ENCODE measurements at places on chromosomes 4 and X.
A peak's percentile ranks its signal among the peaks of the same experiment; 100 is the strongest.

DNA sequence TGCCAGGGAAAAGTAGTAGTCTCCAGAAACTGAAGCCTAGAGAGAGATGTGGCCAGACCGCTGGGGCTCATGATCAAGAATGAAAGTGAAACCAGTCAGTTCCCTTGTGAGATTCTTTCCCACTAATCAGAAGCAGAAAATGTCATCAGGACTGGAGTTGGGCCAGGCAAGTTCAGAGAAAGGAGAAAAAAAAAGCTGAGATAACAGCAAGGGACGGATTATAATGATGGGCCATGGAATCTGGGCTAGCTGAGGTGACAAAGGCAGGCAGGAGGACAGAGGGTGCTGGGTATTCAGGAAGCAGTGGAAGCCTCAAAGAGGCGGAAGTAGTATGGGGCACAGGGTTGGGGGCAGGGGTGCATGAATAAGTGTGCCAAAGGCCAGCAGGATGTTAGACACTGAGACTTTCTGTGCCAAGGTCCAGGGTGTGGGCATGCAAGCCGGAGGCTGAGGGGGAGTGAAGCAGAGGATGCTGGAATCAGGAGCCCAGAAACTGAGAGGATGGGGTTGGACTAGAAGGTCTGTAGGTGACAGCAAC is 2.5 kb downstream of the CXorf38 start:
- DNase-seq = no peak

DNA sequence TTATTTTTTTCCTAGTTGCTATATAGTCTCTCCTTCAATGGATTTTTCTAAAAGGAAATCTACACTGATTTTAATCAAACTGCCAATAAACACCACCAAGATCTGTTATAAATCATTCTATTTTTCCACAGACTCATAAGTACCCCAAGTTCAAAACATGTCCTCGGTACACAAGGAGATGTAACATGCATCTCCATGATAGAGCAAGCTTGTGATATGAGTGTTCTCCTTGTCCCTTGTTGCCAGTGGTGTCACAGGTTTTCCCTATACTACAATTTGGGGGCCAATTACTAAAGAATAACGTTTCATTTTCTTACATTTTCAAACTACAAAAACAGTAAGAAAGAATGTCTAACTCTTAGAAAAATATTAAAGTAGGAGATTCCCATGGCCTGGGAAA is 491 bp downstream of the ARHGEF6 start:
- no peak for DNase-seq

DNA sequence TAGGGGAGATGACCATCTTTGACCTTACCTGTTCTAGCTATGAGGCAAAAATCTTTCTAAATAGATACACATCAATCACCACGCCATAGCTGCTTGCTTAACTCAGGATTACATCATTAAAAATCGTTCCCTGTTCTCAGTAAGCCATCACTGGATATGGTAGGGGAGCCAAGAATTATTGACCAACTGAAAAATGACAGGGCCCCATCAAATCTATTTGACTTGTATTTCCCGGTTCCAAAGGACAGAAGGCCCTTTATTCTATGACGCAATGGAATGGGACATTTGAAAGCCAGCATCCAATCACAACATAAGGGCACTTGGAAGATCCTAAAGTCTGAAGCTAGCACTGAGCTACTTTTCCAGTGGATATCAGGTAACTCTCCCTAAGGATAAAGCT is 75.6 kb upstream of the NOCT start:
- DNase-seq = no peak

GRCh38 chr4:52366191-52366590 is 292.9 kb downstream of the USP46 start:
- no peak for DNase-seq

- DNase-seq = no peak
Measured at GRCh38 chr4:84697615-84698201, 114.8 kb downstream of the CDS1 start.

- DNase-seq = no peak
Measured at GRCh38 chr4:666436-666810, 7.7 kb downstream of the ATP5ME start.

DNA sequence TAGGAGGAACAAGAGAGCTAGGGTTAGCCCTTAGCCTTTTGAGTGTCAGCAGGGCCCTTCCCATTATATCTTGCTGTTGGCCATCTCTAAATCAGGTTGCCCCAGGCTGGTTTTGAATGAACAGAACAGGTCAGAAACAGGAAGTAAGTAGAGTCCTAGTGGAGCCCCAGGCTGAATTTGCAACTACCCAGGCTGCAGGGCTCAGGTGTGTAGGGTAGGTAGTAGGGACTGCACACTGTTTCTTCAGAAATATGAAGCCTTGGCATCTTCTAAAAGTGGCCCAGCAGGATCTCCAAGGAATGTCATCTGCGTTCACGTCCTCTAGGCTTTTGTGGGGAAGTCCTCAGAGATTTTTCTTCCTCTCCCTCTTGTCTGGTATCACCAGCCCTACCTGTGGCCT is 90.2 kb downstream of the ADGRG4 start:
- DNase-seq = no peak

GRCh38 chr4:94452476-94453371 is 982 bp downstream of the PDLIM5 start:
- peak; percentile 81 for DNase-seq

GRCh38 chr4:93646233-93646930 is 182.2 kb upstream of the ATOH1 start:
- no peak for DNase-seq

GRCh38 chrX:74389016-74389722 is 32.1 kb upstream of the SLC16A2 start:
- no peak for DNase-seq

- peak; percentile 85 for DNase-seq
Measured at GRCh38 chrX:10633722-10634121, 13.3 kb upstream of the MID1 start.

- no peak for DNase-seq
Measured at GRCh38 chr4:94508296-94508695, 56.6 kb downstream of the PDLIM5 start.

GRCh38 chr4:92182736-92183407 is 120.9 kb upstream of the GRID2 start:
- no peak for DNase-seq

DNA sequence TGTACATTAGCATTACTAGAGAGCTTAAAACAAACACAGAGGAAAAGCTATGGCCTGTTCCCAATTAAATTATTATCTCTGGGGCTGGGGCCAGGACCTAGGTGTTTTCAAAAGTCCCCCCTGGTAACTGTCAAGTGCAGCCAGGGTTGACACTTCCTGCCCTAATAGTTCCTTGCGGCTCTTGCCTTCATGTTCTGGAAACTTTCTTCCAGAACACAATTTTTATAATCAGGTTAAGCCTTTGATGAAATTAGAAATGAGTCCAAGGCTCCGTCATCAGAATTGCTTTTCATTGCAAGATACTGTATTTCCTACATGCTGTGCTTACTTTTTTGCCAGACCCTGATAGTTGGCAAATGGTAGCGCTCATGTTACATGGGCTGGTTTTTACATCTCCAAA is 229.6 kb downstream of the UNC5C start:
- DNase-seq = no peak

- DNase-seq = no peak
Measured at GRCh38 chrX:18893536-18893935, 90.4 kb downstream of the PHKA2 start.

GRCh38 chr4:48518143-48518542 is 28.1 kb downstream of the ZAR1 start:
- no peak for DNase-seq

- no peak for DNase-seq
Measured at GRCh38 chr4:142336251-142336934, 509.7 kb downstream of the INPP4B start.

- DNase-seq = no peak
Measured at GRCh38 chr4:71020611-71021010, 27.2 kb downstream of the DCK start.

Data from T47D (cell line).